ENCODE measurements at places on chromosomes 4 and X.
A peak's percentile ranks its signal among the peaks of the same experiment; 100 is the strongest.

DNA sequence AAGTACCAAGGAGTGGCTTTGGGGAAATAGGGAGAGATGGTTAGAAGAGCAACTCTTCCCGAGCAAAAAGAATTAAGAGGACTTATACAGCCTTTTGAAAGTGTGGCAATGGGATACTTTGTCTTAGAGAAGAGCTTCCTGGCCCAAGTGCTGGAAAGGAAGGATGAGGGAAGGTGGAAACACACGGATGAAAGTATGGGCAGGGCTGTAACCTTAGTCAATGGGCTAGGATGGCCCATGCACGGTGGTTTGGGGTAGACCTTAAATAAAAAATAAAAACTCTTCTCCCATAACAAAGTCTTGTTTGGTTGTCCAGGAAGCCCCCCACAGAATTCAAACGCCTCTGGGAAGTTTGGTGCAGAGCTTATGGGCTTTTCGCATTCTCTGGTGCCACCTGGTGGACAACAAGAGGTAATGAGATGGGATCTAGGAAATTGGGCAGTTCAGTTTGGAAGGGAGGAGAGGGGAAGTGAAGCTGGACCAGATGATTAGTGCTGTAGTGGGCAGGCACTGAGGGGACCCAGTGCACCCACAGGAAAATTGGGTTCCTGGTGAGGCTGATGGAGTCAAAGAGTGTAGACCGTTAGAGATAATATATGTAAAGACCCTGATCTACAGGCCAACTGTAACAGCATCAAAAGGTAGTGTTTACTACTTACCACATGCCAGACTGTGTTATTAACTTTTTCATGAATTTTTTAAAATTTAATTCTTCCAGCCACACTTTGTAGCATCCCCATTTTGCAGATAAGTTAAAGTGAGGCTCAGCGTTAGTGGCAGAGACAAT, 13.8 kb upstream of the ENOX2 start:
- DNase-seq = peak; percentile 23

GRCh38 chrX:54446084-54446483, 5.9 kb downstream of the TSR2 start:
- no peak for DNase-seq

GRCh38 chr4:2301806-2302205, 39.9 kb upstream of the MXD4 start:
- DNase-seq = no peak

DNA sequence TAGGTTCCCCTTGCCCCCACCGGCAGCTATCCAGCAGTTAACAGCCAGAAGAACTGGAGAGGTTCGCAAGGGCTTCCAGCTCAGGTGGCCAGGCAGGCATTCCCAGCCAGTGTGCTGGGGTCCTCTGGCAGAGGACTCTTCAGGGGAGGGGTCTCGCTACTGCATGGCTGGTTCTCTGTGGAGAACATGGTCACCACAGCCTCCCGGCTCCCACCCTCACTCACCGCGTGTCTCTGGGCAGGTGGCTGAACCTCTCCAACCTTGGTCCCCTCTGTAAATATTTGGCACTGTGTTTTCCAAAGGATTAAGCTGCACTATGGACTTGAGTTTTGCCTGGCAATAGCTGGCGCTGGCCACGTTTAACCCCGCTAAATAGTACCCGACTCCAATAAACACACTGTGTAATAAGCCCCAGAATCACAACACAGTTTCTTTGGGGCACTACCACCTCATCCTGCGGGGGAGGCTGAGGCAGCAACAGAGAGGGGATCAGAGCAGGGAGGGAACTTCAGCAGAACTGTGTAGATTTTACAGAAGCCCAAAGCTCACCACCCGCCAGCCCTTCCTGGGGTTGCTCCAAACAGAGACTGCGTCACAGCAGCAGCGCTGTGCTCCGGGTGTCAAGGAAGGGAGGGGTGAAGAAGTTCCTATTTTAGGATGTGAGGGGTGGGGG, 15.2 kb downstream of the BCOR start:
- no peak for DNase-seq

- no peak for DNase-seq
These were observed 116.4 kb downstream of the ARX start for GRCh38 chrX:24899391-24899790.
